Tibial nerve (tissue), 4 donors: ENCODE measurements at places on chromosomes 1 and 21. TPM values are rescaled to one million over a fixed set of nuclear protein-coding genes. Genes with fewer than 3 reads are reported as not detected.

Gene MANEAL
- 1.8 TPM for total RNA-seq

Gene HMGCS2
- total RNA-seq = not detected

Gene L1TD1
- 2.4 TPM for total RNA-seq

Gene IQCC
- 4.6 TPM for total RNA-seq

Gene SPRR1B
- not detected for total RNA-seq

Gene LIN28A
- not detected for total RNA-seq

Gene RHBDL2
- not detected for total RNA-seq

Gene CEP350
- 86.1 TPM for total RNA-seq

Gene NR1I3
- not detected for total RNA-seq

Gene VSIG8
- total RNA-seq = not detected

Gene CYP4A22
- total RNA-seq = 3.6 TPM

Gene PDZK1
- total RNA-seq = not detected

Gene KCNA3
- total RNA-seq = 1.9 TPM

Gene LMX1A
- total RNA-seq = 0.84 TPM

Gene PAPPA2
- total RNA-seq = 0.21 TPM

Gene MSH4
- total RNA-seq = 0.44 TPM

Gene F13B
- not detected for total RNA-seq

Gene GNAT2
- total RNA-seq = not detected

Gene IFT25
- total RNA-seq = 28.2 TPM

Gene CAMK1G
- total RNA-seq = 0.21 TPM

Gene SCYL3
- total RNA-seq = 13.3 TPM

Gene INPP5B
- total RNA-seq = 52.5 TPM

Gene CR1
- total RNA-seq = 27.6 TPM

Gene LENEP
- total RNA-seq = not detected

Gene SLAMF9
- total RNA-seq = not detected

Gene AUNIP
- total RNA-seq = not detected

Gene HIPK1
- 49.5 TPM for total RNA-seq

Gene FASLG
- total RNA-seq = not detected

Gene PLA2G2F
- not detected for total RNA-seq

Gene CLDN17
- not detected for total RNA-seq

Gene AMY1B
- not detected for total RNA-seq

Gene FMO2
- total RNA-seq = 36.6 TPM

Gene SHE
- 9.0 TPM for total RNA-seq

Gene FCAMR
- total RNA-seq = not detected

Gene TNFRSF1B
- 62.1 TPM for total RNA-seq

Gene ANGPTL3
- total RNA-seq = not detected

Gene GNG12
- total RNA-seq = 55.9 TPM

Gene B3GALT2
- total RNA-seq = 7.0 TPM

Gene IFNLR1
- total RNA-seq = 1.3 TPM

Gene LIN9
- 2.4 TPM for total RNA-seq
